ENCODE measurements at places on chromosomes 3 and 15.

DNA sequence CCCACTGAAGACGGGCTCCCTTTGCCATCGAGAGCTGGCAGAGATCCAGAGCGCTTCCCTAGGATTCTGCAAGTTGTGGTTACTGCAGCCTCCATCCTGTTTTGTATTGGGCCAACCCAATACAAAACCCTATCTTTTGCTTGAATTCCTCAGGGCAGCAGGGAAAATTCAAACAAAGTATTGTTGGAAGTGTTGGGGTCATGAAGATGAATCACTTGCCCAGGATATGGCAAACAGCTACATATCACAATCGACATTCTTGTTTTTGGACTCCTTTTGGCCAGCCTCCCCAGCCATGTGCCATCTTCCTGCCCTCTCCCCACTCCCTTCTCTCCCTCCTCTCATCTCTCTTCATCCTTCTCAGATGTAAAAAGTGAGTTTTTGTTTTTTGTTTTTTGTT is 100.0 kb upstream of the TRIM42 start:
- no peak for DNase-seq

GRCh38 chr3:89617706-89618105 is 510.3 kb downstream of the EPHA3 start:
- DNase-seq: no peak

DNA sequence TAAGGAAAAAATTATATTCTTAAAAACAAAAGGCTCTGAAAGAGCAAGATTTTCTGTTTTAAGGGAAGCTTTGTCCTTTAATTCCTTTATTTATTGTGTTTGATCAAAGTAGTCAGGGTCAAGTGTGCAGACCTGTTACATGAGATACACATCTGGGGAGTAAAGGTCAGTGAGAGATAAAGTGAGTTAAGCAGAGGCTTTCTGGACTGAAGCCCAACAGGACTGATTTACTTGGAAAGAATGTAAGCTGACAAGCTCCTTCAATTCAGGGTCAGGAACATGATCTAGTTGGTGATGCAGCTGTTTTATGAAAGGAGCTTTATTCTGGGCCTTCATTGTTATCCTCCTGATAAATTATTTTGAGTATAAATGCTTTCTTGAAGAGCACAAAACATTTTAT is 20.7 kb upstream of the OTOL1 start:
- DNase-seq: no peak

DNA sequence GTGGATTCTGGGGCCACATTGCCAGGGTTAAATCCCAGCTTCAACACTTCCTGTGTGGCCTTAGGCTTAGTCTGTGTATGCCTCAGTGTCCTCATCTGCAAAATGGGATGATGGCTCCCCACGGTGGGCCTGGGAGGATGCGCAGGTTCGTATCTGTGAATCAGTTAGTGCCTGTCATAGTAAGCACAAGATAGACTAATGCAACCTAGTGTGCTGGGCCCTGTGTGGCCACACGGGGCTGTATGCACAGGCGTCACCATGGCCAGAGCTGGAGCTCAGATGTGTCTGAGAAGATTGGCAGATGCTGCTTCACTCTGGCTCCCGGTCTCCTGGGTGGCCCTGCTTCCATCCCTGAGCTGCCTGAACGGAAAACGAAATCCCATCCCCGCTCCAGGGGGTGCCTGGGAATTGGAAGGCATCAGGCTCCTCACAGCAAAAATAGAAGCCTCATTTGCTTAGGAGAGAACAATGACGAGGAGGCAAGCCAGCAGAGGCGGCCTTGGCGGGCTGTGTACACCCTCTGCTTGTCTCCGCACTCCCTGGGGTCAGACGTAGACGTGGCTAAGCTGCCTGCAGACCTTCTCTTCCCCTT is 103.6 kb downstream of the APBA2 start:
- no peak for DNase-seq

- DNase-seq: no peak
These were observed 27.9 kb downstream of the USP3 start for GRCh38 chr15:63532307-63532744.

GRCh38 chr3:33826688-33827087 is 28.3 kb downstream of the PDCD6IP start:
- DNase-seq: no peak

DNA sequence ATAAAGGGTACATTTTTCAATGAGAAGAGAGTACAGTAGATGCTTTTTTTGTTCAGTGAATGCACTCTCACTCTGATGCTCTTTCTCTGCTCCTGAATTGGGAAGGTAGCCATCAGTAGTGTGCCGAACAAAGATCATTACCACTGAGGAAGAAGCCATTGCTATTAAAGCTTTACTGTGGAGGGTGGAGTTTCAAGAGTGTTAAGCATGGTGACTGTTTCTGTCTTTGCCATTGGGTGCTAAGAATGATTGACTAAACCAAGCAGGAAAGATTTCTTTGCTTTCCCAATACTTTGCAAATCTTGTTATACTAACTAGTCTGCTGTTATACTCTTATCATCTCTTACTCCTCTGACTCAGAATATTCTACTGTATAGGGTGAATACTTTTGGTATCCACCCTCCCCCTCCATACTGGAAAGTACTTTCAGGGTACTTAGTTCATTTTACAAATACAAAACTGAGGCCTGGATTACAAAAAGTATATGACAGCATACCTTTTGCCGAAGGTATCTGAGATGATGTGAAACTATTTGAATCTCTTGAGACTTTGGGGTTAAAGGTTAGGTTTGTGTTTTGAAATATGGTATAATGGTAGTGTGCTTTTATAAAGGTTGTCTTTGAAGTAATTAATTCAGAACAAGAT is 1.7 kb downstream of the RAB11A start:
- DNase-seq: no peak

GRCh38 chr15:54289590-54290136 is 311.4 kb downstream of the UNC13C start:
- no peak for DNase-seq

All from brain pericyte (primary cell).